ENCODE measurements at places on chromosomes 3 and 15.

DNA sequence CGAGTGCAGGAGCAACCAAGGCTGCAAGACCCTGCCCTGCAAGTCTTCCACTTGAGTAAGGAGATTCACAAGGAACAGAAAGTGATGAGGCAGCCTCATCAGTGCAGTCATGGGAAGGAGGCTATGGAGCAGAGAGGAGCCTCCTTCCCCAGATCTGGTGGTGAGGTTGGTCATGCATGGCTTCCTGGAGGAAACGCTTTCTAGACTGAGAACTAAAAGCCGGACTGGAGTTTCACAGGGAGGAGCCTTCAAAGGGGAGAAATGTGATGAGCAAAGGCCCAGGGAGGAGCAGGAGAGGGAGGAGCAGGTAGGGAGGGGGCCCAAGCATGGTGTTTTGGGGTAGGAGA, 139.9 kb downstream of the SRGAP3 start:
- DNase-seq: no peak

DNA sequence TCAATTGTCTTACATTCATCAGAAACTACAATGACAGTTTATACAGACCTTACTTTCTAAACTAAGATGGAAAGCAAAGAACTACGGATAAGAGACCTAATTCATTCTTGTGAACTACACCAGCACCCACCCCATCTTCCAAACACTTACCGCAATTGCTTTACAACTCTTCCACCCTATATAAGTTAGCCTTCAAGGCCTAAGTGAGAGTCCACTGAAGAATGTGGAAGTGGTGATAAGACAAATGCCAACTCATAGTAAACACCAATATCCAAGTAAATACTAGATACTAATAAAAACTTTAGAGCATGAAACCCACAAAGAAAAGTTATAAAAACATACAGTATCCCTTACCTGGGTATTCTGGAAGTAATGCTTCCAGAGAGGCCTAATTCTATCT, 13.6 kb downstream of the ARF4 start:
- no peak for DNase-seq

DNA sequence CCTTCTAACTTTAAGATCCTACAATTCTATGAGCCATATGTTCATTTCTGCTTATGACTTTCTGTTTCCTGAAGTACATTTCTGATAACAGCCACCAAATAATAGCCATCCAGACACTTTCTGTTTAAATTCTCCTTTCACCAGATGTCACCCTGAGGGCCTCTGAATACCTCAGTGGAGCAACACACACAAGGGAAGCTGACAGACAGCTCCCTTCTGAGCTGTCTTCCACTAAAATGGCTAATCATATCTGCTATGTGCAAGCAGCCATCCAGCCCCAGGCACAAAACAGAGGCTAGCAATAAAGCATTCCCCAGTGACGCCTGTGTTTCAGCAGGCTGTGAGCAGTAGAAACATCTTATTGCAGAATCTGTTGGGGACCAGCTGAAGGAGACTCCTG, 666.6 kb upstream of the UBE2E2 start:
- no peak for DNase-seq

- DNase-seq: no peak
Observed at GRCh38 chr3:182802413-182803390, 9.4 kb downstream of the ATP11B start.

- no peak for DNase-seq
Observed at GRCh38 chr15:26069231-26069641, 206.1 kb upstream of the ATP10A start.

DNA sequence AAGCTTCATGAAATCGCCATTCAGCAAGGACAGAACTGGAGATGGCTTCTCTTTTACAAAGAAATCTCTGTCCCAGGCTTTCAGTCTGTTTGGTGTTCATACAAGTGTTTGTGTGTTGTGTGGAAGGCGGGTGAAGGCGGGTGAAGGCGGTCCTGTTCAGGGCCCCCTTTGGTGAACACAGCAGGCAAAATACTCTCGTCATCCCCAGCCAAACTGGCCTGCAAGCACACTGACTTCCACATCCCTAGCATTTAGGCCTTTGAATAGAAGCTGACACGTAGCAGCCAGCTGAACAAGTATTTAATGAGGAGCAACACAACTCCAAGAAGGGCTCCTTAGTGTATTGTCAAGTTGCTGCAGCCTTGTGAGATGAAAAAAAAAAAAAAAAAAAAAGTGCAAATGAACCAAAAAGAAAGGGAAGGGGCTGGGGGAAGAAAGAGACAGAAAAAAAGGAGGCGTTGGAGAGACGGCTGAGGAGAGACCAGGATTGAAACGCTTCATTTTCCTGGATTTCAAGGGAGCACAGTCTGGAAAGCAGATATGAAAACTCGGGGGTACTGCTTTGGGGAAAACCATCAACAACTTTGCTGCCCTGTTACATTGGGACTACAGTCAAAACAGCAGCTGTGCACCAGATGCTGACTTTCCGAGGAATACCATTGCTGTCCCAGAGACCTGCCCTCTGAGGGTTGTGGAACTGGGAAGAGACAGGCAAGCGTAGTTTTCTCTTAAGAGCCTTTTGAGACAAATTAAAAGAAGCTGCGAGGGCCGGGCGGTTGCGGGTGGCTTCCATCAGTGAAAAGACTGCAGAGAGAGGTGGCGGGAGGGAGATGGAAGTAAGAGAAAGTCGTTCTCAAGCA, 74.6 kb downstream of the TGFBR2 start:
- peak; percentile 67 for DNase-seq

DNA sequence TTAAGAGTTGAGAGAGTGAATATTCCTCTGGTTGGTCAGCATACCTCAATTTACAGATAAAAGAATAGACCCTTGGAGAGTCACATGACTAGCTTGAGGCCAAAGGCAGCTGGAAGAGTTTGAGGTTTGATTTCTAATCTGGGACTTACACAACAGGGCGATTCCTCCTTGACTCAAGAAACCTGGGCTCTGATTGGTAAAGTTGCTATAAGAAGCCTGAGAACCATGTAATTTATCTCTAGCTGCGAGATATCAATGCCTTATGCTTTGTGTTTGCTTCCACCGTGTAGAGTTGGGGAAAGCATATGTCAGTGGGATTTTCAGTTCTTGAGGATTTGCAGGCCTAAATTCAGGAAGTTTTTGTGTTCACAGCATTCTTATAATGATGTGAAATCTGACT, 206.0 kb downstream of the KLHL25 start:
- DNase-seq: no peak

DNA sequence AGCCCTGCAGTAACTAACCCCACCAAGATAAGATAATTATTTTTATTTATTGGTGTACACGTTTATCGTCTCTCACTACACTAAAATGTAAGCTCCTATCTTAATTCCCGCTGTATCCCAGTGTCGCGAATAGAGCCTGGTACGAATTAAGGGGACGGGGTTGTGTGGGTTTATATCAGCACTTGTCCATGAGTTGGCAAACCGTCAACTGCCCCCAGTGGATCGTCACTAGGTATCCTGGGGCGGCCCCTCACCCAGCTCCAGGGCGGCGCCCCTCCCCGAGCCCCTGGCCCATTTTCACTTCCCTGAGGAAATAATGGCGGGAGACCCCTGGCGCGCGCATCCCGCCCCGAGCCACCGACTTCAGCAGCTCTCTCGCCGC, 465 bp downstream of the RUVBL1 start:
- peak; percentile 6 for DNase-seq

GRCh38 chr15:43775411-43775965, 1.3 kb downstream of the ELL3 start:
- no peak for DNase-seq

DNA sequence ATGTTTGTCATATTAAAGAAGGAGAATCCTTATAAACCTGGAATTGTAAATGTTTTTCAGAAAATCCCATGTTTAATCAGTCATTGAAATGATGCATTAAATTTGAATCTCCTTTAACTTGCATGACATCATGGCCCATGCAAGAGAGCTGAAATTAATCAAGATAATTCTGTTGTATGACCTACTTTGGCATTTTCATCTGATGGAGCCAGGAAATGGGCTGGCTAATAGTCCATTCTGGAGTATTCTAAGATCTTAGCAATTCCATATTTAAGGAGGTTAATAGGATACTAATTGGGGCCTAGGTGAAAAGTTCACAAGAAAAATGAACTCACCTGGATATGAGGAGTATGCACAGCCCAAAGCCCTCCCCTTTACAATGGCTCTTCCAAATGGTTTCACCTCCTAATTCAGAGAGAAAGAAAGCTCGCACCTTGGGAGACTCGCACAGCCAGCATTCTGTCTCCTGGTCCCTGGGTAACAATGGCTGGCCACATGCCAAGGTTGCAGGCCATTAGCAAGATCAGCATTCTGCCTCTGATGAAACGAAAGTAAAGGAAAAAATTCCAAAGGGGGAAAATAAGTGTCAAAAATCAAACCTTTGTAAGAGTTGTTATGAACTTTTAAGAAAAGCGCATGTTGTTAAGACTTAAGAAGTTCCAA, 786.4 kb downstream of the MCTP2 start:
- peak; percentile 19 for DNase-seq

DNA sequence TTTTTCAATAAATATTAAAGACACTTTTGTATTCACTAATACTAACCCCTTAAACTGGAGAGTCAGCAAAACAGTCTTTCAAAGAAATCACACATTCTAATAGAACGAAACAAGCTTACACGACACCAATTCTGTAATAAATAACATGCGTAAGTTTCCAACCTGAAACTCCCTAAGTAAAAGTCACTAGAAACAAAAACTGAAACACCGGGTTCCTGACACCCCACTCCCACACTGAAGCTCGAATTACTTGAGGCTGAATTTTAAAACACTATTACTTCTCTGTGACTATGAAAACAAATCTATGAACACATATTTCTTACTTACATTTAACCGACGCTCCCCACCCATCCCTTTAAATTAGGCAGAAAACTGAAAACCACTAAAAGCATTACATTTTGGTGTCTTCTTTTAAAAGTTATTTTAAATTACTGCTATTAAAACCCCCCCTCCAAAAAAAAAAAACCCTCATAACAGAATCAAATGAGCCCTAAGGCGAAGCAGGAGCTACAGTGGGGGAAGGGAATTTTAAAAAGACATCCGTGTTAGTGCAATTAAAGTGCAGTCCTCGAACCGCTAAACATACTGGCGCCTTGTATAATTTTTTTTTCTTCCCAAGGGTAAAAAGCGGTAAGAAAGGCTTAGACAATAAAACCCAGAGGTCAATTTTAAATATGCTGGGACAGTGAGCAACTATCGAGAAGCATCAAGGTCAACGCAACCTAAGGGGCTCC, 878 bp downstream of the SPPL2A start:
- peak; percentile 45 for DNase-seq

DNA sequence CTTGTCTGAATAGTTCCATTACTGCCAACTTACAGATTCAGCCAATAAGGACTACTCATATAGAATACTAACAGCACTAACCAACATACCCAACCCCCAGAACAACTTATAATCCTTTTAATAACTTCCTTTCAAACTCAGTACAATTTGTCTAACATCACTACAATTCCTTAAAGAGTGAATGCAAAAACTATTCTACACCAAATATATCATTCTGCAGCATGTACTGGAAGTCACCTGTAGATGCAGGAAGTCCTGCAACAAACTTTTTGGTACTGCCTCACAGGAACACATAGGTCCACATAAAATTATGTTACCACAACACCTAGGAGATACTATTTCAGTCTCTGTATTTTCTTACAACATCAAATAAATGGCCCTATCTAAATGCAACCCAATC, 2.1 kb downstream of the CCNL1 start:
- DNase-seq: no peak

- no peak for DNase-seq
Observed at GRCh38 chr3:33171580-33171979, 47.0 kb downstream of the SUSD5 start.

GRCh38 chr3:156602424-156602823, 47.5 kb upstream of the SSR3 start:
- no peak for DNase-seq

- DNase-seq: no peak
Observed at GRCh38 chr15:29672923-29673809, 149.1 kb downstream of the TJP1 start.

GRCh38 chr15:33131552-33132232, 62.8 kb downstream of the FMN1 start:
- peak; percentile 31 for DNase-seq

DNA sequence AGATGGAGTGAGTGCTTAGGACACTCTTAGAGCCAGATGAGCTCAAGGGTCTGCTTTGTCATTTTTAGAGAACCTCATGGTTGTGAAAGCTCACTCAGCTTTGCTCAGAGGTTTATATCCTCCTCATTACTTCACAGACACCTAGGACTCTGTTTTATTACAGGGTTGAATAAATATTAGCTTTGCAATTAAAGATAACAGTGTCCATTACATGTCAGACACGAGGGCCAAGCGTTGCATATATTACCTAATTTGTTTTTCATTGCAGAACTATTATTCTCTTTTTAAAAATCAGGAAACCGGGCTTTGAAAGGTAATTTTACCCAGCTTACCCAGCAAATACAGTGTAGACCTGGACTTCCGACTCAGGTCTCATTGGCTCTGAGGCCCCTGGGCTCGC, 16.1 kb downstream of the MAP6D1 start:
- DNase-seq: no peak

- no peak for DNase-seq
Observed at GRCh38 chr3:68345781-68346180, 586.6 kb downstream of the TAFA4 start.

DNA sequence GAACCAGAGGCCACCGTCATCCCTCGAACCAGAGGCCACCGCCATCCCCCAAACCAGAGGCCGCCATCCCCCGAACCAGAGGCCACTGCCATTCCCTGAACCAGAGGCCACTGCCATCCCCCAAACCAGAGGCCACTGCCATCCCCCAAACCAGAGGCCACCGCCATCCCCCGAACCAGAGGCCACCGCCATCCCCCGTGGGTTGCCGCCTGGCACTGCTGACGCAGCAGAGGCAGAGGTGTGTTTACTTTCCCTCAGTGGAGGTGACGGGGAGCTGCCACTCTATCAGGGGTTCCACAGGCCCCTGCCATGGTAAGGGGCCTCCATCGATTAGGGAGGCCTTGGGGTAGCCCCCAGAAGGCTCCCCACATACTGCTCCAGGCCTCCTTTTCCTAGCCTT, 1.5 kb downstream of the IQSEC1 start:
- DNase-seq: no peak

- DNase-seq: no peak
Observed at GRCh38 chr15:69990566-69991421, 106.9 kb downstream of the TLE3 start.

DNA sequence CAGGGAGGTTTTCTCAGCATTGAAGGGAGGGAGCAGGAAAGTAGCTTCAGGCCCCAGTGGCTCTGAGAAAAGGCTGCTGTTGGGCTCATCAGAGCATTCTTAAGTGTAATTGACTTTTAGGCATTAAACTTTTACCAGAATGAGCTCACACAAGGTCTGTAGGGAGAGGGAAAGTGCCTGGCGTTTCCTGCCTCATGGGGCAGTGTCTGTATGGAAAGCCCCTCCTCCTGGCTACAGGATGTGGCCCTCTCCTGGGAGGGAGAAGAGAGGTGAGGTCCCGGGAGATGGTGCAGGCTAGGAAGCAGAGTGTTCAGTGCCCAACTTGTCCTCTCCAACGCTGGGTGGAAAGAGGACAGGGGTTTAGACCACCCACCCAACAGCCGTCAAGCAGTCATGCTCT, 21.3 kb upstream of the SCN10A start:
- DNase-seq: no peak

Data from hindlimb muscle (tissue), 1 donor.